ENCODE measurements at places on chromosomes 2 and 18.

- no peak for DNase-seq
Measured at GRCh38 chr18:68299906-68300305, 415.0 kb downstream of the TMX3 start.

- DNase-seq = no peak
Measured at GRCh38 chr2:191500884-191501560, 176.9 kb upstream of the NABP1 start.

DNA sequence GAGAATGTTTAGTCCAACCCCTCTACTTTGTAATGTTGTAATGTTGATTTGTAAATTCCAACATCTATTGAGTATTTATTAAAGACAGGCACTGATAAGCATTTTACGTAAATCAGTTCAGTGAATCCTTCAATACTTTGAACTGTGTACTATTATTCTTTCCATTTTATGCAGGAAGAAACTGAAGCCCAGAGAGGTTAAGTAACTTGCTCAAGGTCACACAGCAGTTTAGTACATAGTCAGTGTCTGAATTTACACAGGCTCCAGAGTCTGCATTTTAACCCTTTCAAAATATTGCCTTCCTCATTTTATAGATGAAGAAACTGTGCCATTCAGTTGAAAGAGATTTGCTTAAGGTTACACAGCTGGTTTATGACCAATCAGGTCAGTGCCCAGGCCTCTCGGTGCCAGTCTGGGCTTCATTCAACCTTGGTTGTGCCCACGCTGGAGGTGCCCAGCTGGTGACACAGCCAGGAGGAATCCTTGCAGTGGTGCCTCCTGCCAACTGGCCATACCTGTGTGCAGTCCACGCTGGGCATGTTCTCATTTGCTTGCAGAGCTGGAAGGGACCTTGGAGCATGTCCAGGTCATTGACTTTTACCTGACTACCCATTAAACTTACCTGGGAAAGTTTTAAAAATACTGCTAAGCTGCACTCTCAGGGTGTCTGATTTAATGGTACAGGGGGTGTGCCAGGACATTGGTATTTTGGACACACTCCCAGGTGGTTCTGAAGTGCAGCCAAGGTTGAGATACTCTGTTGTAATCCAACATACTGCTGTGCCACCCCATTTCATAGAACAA, 74.3 kb upstream of the CYRIA start:
- no peak for DNase-seq

DNA sequence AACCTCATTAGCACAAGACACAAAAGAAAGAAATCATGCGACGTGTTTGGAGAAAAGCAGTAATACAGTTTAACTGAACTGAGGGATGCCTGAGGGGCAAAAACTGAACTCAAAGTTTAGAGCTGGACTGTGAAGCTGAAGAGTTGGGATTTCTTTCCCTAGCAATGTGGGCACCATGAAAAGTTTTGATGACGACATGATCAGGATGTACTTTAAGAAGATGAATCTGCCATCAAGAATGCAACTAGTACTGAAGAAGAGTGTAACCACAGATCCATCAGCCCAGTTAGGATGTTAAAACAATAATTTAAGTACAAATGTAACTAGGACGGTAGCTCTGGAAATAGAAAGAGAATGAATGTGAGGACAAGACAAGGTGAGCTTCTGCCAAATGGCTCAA, 196.2 kb downstream of the VWC2L start:
- no peak for DNase-seq

DNA sequence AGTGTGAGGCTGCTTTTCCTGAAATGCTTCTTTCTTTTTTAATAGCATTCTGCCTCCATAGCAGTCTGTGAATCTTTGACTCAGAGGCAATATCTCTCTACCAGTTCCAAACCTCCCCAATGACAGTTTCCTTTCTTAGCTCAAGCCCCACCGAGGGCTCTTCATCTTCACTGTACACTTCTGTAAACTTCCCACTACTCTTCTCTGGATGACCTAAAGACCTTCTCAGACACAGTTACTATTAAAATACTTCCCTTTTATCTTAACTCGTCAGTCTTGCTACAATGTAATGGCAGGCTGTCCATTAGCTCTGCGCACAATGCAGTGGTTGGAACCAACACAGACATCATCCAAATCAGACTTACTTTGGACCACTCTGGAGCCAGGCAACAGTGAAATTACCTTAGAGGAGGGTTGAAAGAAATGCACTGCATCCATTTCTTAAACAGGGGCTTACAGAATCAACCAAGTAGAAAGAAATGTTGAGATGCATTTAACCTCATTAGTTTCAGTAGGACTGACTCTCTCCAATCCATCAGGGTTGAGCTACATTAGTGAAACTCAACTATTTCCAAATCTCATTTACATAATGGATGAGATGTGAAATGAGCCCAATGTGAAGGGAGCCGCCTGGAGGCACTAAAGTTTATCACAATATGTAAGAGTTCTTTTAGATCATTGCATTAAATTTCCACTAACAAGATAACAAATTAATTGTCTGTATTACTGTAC, 343.8 kb downstream of the SETBP1 start:
- DNase-seq = no peak

DNA sequence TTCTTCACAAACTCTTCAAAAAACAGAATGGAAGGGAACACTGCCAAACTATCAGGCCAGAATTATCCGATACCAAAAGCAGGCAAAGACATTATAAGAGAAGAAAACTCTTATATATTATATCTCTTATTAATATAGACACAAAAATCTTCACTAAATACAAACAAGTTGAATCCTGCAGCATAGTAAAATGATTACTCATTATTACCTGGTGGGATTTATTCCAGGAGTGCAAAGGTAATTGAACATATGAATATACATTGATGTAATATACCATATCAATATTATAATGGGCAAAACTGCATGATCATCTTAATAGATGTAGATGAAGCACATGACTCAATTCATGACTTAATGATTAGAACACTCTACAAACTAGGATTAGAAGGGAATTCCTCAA, 25.1 kb downstream of the ABCB11 start:
- DNase-seq = no peak

DNA sequence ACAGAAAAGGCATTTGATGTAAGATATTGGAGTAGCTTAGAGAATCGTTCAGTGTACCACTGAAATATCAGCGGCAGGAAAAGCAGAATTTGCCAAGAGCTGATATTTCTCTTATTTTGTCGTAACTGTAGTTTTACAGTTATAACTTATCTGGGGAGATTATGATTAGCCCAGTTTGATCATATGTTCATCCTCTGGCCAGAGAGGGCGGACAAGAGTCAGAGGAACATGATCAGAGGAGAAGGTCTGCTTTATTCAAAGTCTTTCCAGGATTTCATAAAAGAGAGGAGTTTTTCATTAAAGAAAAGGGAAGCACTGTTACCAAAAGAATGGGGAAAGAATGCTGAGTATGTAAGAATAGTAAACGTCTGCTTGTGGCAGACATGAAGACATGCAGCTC, 1655.6 kb downstream of the DPP10 start:
- no peak for DNase-seq

DNA sequence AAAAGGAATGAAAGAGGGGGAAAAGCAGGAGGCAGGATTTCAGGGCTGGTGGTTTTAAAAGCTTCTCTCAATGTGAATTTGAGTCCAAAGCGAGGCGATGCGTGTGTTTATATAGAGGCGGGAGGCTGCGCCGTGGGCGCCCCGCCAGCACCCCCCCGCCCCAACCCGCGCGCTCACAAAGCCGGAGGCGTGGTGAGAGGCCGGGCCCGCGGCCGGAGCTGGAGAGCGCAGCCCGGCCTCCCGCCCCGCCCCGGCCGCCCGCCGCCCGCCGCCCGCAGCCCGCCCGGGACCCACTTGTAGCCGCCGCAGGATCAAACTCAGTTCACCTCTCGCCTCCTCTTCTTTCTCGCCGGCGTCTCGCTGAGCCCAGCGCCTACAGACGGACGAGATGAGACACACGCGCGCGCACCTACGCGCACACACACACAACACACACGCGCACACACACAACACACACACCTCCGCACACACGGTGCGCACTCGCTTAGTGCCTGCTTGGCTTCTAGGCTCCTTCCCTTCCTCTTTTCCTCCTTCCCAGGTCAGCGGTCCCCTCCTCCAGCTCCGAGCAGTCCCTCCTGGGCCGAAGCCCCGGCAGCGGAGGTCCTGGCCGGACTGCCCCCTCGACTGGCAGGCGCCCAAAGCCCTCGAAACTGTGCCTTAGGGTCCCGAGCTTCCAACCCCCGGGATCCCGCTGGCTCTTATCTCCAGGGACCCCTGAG, 1.3 kb upstream of the CYP26B1 start:
- no peak for DNase-seq

DNA sequence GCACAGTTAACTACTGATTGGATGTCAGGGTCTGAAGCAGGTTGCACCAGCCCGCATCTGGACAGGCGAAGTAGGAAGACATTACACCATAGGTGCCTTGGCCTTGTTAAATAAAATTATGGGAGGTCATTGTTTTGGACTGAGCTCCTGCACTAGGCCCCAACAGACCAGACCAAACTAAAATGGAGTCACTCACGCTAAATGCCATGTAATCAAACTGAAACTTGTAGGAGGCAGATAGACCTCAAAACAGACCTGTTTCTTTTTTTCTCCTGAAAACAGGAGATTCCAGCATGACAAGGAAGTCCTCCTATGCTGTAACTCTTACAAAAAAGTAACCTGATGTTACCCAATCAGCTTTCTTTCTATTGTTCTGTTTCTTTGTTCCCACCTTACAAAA, 15.5 kb upstream of the NFU1 start:
- no peak for DNase-seq

- no peak for DNase-seq
Measured at GRCh38 chr2:68362749-68363148, 2.3 kb upstream of the PLEK start.

- no peak for DNase-seq
Measured at GRCh38 chr2:179861416-179862067, at the start of gene ZNF385B. ZNF385B (minus strand) TSS chr2:179861612.

DNA sequence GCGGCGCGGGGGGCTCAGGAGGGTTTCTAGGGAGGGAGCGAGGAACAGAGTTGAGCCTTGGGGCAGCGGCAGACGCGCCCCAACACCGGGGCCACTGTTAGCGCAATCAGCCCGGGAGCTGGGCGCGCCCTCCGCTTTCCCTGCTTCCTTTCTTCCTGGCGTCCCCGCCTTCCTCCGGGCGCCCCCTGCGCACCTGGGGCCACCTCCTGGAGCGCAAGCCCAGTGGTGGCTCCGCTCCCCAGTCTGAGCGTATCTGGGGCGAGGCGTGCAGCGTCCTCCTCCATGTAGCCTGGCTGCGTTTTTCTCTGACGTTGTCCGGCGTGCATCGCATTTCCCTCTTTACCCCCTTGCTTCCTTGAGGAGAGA, 5.2 kb downstream of the PROC start:
- no peak for DNase-seq

DNA sequence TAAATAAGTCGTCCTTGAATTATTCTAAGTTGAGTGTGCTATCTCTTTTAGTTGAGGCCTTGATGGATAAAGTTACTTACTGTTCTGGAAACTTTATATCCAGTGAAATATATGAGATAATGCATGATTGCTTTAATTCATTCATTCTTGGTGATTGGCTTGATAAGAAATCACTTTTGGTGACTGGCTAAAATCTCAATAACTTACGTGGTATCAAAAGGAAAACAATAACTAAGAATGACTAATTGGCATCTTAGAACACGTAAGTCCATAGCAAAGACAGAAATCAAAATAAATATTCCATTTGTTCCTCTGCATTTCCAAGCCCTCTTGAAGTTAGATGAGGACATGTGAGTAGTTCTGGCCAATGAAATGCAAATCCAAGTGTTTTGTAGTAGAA, 251.6 kb downstream of the NUP35 start:
- no peak for DNase-seq

DNA sequence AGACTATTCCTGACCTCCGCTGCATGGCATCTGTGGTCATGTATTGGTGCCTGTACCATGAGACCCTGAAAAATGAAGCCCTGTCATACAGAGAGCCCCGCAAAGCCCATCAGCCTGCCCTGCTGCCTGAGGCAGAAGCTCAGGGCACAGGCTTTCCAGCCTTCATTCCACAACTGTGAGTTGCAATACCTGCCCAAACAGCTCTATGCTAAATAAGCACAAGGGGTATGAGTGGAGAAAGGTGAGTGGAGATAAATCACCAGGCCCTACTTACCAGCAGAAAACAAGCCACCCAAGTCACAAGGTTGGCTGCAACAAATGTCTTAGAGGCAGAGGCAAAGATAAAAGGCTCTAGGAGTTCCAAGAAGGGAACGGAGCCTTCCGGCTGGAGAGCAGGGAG, 277.4 kb downstream of the TNS1 start:
- DNase-seq = no peak

DNA sequence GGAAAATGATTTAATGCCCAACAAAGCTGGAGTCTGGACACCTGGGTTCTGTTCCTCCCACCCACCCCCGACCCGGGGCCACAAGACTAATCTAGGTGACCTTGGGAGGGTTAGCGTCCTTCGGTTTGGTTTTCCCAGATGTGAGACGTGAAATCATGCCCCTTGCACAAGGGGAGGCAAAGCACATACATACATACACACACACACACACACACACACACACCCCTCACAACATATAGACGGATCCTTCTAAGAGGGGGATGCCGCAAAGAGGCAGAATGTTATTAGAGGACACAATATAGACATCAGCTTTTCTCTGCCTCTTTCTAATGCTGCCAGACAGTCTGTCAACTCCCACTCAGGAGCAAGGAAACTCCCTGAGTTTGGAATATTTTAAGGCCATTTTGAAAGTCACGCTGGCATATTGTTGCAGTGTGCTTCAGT, 616 bp upstream of the RBMS1 start:
- DNase-seq = no peak

- DNase-seq = no peak
Measured at GRCh38 chr2:9406529-9407362, 16.6 kb downstream of the ITGB1BP1 start.

- DNase-seq = no peak
Measured at GRCh38 chr2:220277445-220277975, 650.1 kb downstream of the SLC4A3 start.

- DNase-seq = no peak
Measured at GRCh38 chr2:29013057-29013780, 32.1 kb downstream of the TOGARAM2 start.

GRCh38 chr2:53438100-53438499, 329.5 kb upstream of the CHAC2 start:
- no peak for DNase-seq

- DNase-seq = no peak
Measured at GRCh38 chr2:127050803-127051115, 56.2 kb downstream of the BIN1 start.

GRCh38 chr2:28640908-28641300, 110.7 kb upstream of the PPP1CB start:
- no peak for DNase-seq

GRCh38 chr2:66717218-66717905, 282.4 kb downstream of the MEIS1 start:
- no peak for DNase-seq

DNA sequence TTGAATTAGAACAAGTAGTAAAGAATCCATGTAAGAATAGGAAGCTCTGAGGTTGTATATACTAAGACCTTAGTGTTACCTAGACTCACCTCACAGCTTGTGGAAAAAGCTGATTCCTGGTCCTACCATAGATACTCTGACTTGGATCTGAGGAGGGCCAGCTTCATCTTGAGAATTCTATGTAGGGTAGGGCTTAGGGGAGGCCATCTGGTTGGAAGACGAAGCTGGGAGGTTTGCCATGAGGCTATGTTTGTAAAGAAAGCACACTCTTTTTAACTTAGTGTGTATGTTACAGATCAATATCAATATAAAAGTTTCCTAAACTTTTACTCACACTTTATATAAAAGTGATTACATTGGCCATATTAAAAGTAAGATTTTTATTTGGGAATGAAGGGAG, 77.1 kb upstream of the GALNT5 start:
- DNase-seq = no peak

All from activated CD8-positive, alpha-beta memory T cell treated with anti-CD3 and anti-CD28 coated beads for 1 hour (primary cell).